ENCODE measurements at places on chromosomes 7 and 10.

- DNase-seq = no peak
Measured at GRCh38 chr7:151663382-151664100, 143.8 kb upstream of the RHEB start.

DNA sequence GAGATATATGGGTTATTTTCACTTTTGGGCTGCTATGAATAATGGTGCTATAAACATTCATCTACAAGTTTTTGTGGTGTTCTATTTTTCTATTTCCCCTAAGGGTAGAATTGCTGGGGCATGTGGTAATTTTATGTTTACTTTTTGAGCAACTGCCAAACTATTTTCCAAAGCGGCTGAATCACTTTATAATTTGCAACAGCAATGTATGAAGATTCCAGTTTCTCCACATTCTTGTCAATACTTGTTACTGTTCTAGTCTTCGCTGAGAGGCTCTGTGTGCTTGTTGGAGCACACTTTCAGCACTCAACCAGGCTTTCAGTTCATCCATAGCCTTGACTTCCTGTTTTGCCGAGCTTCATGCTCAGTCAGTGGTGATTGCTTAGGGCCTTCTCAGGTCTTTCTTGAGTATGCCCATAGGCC lies 39.0 kb downstream of the ADK start:
- DNase-seq = no peak

- DNase-seq = no peak
Measured at GRCh38 chr10:108490944-108491343, 1326.4 kb upstream of the SORCS1 start.

- DNase-seq = no peak
Measured at GRCh38 chr10:24451325-24451820, 242.4 kb downstream of the KIAA1217 start.

DNA sequence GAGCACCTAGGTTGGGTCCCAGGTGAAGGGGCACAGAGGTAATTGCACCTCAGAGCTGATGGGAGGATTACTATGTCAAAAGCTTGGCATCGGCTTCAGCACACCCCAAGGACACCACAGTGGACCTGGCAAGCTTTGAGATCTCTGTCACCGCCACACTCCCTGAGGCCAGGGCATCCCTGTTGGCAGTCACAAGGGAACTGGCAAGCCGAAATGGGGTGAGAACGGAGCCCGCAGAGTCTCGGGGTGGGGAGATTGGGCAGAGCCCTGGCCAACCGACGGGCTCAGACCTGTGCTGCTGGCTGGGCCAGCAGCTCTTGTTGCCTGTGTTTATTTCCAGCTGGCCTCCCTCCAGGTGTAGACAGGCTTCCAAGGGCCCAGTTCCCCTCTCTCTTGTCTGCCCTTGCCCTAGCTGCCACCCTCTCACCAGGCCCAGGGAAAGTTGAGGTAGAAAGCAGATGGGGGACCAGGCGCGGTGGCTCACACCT lies 2.5 kb downstream of the HSPB1 start:
- DNase-seq = no peak

DNA sequence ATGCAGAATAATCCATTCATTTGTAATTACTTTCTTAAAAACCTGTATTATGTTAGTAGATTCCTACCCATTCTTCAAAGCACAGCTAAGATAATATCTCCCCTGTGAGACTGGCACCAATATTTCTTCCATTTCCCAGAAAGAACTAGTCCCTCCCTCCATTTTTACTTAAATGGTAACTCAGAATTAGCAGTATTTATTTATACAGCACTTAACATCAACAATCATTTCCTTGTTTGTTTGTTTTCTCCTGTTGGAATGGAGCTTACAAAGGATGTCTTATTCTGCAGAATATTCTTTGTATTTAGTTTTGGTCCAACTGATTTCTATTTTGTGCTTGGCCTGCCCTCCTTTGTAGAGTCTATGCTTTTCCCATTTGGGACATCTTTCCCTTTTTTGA lies 32.1 kb upstream of the PTPN12 start:
- no peak for DNase-seq

DNA sequence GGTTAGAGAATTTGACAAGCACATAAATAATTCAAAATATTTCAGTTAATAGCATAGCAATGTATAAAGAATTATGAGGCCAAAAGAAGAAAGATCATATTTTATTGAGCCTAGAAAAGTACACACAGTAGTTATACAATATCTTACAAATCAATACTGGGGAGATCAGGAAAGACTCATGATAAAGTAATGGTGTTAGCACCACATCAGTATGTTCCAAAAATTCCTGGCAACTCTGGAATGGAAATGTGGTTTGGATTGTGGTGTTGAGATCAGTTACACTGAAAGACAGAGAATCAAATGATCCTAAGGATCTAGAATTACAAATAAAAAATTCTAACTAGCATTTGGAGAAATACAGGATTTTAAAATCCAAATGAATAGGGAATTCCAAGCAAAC lies 420.5 kb upstream of the CNTNAP2 start:
- DNase-seq = no peak

GRCh38 chr10:76729841-76730487 lies 907.6 kb downstream of the KCNMA1 start:
- DNase-seq = no peak

DNA sequence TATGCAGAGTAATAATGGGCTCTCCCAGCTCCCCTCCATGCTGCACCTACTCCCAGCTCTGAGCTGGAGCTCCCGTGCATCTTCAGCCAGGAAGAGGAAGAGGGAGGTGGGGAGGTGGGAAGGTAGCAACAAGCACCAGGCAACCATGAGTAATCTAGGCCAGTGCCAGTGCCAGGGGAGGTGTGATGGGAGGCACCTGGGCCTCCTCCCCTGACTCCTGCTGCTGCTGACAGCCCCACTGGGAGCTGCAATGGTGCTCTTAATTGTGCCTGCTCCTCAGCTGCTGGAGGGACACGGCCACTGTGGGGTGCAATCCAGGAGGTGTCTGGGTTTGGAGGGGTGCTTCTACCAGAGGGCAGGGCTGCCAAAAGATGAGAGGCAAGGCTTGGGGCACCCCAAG lies 243.0 kb downstream of the PLXNA4 start:
- DNase-seq = no peak

DNA sequence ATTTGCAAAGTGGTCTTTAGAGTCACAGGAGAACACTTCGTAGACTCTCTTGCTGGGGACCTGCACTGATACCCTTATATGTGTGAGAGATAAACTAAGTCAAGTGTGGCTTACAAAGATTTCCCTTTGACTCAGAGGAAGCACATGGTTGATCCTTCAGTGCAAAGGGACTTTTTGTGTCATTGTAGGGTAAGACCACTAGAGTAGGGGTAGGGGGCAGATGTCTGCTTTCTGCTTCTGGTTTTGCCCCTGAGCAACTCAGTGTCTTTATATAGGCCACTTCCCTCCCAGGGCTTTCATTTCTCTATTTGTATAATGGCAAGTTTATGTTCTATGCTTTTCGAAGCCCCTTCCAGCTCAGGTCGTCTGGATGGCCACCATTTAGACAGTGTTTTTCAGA lies 281.7 kb downstream of the SORCS3 start:
- no peak for DNase-seq

GRCh38 chr10:90227217-90227656 lies 525.8 kb downstream of the KIF20B start:
- DNase-seq = no peak

DNA sequence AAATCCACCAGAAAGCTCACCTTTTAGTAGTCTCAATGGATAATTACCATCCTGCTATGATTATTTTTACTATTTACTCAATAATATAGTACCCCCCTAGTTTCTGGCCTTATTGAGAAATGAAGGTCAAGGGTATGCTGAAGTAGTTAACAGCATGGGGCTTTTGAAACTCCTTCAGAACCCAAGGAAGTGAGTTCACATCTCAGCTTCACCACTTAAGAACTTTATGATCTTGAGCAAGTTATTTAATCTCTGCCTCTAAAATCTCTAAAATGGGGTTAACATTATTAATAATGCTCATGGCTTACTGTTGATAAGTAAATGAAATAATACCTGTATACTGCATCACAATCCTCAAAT lies 5.8 kb downstream of the MTPN start:
- DNase-seq = no peak

DNA sequence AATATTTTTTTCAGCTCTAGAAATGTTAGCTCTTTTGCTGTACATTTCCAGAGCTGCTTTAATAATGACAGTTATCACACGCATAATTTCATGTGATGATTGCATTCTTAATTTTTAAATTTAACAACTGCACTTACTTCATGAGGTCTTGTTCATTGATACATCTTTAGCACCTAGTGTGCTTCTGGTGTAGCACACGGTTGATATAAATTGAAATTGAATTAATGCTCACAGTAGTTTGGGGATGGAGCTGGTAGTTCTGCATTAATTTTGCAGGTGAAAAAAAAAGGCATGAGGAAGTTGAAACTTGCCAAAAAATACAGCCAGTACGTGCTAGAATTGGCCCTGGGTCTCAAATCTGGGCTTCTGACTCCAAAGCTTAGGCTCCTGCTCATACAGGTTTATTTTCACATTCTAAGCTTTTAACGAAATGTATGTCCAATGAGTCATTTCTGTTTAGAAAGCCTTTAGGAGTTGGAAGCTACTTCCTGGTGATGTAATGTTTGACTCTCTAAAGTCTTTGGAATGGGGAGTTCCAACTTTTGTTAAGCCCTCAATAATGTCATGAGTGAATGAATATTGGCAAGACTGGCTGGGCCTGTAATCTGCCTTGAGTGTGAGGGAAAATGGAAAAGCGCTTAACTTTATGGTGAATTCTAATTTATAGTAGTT lies 62.5 kb downstream of the DAGLB start:
- DNase-seq = no peak

DNA sequence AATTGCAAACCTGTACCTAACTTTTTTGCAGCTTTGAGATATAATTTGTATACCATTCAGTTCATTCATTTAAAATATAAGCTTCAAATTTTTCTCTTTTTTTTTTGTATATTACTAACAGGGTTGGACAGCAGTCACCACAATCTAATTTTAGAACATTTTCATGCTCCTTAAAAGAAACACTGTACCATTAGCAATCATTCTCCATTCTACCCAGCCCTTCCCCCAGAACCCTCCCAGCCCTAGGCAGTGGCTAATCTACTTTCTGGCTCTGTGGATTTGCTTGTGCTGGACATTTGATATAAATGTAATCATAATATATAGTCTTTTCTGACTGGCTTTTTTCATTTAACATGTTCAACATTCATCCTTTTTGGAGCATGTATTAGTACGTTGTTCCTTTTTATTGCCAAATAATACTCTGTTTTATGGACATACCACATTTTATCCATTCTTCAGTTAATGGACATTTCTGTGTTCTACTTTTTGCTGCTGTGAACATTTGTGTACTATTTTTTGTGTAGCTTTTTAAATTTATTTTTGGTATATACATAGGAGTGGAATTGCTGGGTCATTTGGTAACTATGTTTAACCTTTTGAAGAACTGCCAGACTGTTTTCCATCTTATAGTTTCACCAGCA lies 40.9 kb upstream of the ST7 start:
- no peak for DNase-seq

DNA sequence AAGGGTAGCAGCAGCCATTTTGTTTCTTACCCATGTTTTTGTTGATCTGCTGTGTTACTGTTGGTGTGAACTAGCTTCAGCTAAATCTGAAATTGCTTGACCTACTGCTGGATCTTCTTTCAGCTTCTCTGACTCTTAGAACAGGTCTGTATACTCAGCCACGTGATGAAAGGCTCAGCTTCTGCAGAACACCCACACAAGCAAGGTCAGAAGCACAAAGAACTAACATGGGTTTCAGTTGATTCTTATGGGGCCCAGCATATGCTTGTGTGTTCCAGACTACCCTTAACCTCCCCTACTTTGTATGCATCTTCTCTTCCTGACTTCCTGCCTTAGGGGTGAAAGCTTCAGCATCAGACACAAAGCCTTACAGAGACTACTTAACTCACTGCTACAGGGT lies 186.8 kb downstream of the HGF start:
- DNase-seq = no peak

DNA sequence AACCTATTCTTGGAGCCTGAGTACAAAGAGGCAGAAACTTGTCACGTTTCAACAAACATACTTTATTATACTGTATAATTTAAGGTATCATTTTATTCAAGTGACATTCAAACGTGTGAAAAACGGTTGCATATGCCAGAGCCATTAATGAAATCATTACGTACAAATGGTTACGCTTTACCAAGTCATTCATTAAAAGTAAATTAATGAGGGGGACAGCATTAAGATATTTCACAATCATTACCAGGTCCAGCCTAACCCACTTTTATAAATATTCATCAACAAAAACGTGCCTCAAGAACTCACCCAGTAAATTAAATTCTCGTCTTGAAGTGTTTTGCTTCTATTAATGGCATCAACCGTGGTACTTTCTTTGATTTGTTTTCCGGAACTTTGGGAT lies 253.0 kb downstream of the RPS24 start:
- no peak for DNase-seq

GRCh38 chr7:42976371-42976770 lies 44.2 kb downstream of the MRPL32 start:
- DNase-seq = no peak

GRCh38 chr7:139869886-139870285 lies 40.8 kb downstream of the TBXAS1 start:
- DNase-seq = no peak

- DNase-seq = no peak
Measured at GRCh38 chr7:69217516-69218350, 380.5 kb upstream of the AUTS2 start.

- DNase-seq = peak; percentile 38
Measured at GRCh38 chr7:154915600-154915999, 87.3 kb downstream of the PAXIP1 start.
